Activated T-cell treated with anti-CD3 and anti-CD28 coated beads, Interleukin-2, amount 50 U/mL, for 48 hours (primary cell): ENCODE measurements at places on chromosomes 11 and 22.

DNA sequence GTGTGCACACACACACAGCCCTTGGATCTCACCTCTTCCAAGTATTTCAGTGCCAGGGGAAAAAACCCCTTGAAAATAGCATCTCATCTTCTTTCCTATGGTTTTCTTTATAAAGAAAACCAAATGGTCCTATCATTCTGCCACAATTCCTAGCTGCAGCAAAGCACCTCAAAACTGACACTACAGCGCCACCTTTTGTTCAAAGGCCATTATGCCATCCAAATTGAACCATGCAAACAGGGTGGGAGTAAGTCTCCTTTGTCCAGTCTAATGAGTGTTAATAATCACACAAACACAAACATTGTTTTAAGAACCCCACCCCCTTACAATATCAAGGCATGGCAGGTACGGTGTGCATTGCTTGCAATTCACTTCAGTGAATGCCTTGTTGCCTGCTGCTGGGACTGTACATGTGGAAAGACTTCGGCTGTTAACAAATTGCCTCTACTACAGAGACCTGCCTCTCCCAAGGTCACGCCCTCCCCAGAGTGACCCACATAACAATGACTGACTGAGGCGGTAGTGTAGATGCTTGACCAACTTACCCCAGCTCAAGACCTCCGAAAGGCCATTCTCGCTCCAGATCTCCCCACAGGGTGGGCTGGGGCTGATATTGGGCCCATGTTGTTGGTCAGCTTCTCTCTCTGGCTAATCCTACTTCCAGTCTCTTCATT lies 31.7 kb downstream of the FAM181B start:
- DNase-seq: peak; percentile 35

- DNase-seq: no peak
Observed at GRCh38 chr11:12376259-12377081, 901 bp upstream of the PARVA start.

- DNase-seq: no peak
Observed at GRCh38 chr11:133180201-133180600, 352.1 kb downstream of the OPCML start.

DNA sequence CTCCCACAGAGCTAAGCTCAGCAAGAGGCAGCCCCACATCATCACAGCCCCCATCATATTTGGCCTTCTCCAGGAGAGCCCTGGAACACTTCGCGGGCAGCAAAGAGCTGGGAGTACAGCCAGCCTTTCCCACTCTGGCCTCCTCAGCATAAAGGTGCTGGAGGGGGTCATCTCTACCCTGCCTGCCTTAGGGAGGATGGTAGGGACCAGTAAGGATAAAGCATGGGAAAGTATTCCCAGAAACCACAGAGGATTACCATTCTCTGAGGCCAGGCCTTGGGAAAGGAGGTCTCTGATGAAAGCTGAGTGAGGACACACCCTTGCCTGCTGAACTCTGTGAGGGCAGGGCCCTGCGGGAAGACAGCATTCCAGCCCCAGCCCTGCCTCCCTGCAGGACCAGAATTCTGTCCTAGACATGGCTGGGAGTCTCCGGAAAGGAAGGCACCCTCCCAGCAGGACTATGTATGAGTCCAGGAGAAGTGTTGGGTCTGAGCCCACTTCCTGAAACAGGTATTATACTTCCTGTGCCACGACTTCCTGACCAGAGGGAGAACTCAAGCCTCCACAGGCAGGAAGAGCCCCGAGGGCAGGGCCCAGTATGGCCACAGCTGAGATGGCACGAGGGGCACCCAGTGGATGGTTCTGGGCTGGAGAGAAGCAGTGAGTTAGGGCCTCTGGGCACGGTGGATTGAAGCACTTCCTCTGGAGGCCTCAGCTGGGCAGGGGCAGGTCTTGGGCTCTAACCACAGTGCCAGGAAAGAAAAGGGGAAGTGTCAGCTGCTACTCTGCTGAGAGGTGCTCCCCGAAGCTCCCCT lies 12.9 kb upstream of the CASTOR1 start:
- DNase-seq: no peak

DNA sequence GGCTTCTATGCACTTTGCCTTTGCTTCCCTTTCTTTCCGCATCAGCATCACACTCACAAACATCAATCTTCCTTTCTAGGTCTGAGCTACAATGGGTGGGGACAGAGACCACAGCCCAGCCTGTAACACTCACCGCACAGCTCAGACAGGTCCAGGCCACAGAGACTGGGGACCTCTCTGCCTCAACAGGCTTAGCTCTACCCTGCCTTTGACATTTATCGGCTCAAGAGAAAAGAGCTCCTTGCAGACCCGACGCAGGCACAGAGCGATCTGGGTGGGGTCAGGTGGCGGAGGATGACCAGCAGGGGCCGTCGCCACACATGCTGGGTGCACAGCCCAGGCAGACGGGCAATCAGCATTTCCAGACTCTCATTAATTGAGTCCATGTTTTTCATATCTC lies 837.3 kb downstream of the TBC1D22A start:
- DNase-seq: no peak

GRCh38 chr11:118054712-118055640 lies 21.9 kb upstream of the TMPRSS4 start:
- DNase-seq: no peak

DNA sequence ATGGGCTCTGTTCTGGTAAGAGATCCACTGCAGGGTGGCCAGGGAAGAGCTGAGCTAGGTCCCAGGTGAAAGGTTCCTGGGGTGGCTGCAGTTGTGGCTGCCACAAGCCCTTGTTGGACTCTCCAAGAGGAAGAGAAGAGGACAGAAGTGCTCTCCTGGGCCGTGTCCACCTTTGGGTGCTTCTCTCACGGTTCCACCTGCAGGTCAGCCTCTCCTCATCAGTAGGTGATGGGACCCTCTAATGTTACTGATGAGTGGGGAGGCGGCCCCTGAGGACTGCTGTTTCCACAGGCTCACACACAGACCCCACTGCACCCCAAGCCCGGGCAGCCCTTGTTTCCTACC lies 804.9 kb downstream of the BRD1 start:
- DNase-seq: no peak

- DNase-seq: peak; percentile 70
Observed at GRCh38 chr11:64850979-64851567, 6.6 kb upstream of the CDC42BPG start.

DNA sequence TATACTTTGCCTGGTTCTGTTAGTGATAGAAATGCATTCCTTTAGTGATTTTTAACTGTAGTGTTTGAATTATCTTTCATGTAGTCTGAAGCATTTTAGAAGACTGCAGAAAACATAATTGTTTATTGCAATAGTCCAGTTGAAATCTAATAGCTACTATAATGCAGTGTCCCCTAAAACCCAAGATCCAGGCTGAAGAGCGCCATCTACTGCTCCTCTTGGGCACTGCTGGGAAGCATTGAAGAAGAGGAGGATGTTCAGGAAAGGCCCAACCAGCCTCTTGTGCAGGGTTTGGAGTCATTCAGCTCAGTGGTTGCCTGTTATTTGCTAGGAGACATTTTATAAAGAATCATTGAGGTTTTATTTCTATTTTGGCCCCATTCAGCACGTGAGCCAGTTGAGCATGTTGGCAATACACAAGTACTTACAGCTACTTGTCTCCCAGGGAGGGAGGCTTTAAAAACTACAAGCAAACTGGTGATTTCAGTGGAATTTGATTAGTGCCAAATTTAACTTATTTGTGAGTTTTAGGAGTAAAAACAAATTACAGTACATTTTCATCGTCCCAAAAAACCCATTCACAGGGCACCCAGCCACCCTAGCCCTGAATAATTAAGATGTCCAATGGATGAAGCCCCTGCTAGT lies 74.9 kb upstream of the HORMAD2 start:
- peak; percentile 82 for DNase-seq

- no peak for DNase-seq
Observed at GRCh38 chr22:48439560-48440135, 1388.0 kb downstream of the BRD1 start.

GRCh38 chr11:25587496-25587895 lies 744.4 kb upstream of the ANO3 start:
- DNase-seq: no peak

DNA sequence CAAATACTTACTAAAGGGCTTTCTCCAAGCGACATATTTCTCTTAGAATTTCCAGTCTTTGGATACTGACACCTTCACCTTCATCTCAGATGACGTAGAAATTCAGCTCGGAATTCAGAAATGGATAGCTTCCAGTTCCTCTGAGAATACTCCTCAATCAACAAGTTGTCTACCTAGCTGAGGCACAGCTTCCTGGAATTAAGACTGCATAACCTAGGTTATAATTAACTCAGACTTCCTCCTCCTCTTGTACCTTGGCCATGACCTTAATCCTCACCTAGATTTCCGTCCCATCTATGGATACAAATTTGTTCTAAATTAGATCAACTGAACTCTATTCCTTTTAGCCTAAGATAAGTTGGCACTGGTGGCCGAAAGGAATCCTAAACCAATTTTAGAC lies 17.4 kb downstream of the ATP5MG start:
- DNase-seq: no peak

DNA sequence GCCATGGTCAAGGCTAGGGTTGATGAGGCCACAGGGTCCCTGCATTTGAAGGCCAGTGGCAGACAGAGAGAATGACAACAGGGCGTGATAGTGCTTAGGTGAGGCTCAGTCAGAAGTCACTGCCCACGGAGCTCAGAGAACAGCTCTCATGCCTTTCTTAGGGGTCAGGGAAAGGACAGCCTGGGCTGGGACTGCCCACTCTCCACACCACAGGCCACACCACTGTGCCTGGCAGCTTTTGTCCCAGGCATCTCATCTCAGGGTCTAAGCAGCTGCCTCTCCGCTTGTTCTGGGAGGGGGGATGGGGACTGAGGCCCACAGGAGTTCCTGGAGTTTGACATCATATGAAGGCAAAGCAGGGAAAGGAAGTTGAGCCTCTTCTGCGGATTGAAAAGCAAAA lies 150.2 kb upstream of the B3GAT1 start:
- no peak for DNase-seq

DNA sequence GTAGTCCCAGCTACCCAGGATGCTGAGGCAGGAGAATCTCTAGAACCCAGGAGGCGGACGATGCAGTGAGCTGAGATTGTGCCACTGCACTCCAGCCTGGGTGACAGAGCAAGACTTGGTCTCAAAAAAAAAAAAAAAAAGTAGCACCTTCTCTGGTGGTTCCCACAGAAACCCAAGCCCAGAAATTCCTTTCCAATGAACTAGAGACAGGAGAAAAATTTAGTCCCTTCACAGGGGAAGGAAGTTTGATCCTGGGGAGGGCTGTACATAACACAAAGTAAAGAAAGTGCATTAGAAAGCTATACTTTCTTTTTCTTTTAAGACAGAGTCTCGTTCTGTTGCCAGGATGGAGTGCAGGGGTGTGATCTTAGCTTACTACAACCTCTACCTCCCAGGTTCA lies 25.5 kb upstream of the APOA1 start:
- no peak for DNase-seq

- no peak for DNase-seq
Observed at GRCh38 chr11:93719310-93719709, 22.0 kb downstream of the TAF1D start.
